Activated naive CD8-positive, alpha-beta T cell treated with anti-CD3 and anti-CD28 coated beads, Interleukin-2, amount 10 ng/mL, durations not matched to agents 7 days and 5 days (primary cell): ENCODE measurements at places on chromosomes 2 and 18. TPM values are rescaled to one million over a fixed set of nuclear protein-coding genes. Genes with fewer than 3 reads are reported as not detected.
A peak's percentile ranks its signal among the peaks of the same experiment; 100 is the strongest.

DNA sequence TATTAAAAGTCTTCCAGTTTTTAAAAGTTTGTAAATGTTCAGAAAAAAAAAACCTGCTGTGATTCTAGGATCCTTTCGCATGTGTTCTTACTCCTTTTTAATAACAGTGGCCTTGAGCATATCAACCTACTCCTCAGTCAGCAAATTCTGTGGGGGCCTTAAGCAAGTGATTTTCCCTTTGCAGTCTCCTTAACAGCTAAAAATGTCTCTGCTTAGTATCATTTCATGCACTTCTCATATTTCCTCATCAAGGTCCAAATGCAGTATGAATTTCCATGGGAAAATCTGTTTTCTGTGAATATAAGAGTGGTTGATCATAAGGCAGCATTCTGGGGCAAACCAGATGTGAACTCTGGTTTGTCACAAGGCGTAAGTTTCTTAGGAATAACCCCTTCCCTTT, 2175.1 kb upstream of the PIK3C3 start:
- no peak for DNase-seq
- no peak overlapping the region for H3K27ac ChIP-seq
- H3K36me3 ChIP-seq: no peaks in the 10 kb centered on the region
- no peak overlapping the region for H3K4me3 ChIP-seq
- H3K27me3 ChIP-seq: no peaks in the 10 kb centered on the region
- H3K4me1 ChIP-seq: no peaks in the 10 kb centered on the region

DNA sequence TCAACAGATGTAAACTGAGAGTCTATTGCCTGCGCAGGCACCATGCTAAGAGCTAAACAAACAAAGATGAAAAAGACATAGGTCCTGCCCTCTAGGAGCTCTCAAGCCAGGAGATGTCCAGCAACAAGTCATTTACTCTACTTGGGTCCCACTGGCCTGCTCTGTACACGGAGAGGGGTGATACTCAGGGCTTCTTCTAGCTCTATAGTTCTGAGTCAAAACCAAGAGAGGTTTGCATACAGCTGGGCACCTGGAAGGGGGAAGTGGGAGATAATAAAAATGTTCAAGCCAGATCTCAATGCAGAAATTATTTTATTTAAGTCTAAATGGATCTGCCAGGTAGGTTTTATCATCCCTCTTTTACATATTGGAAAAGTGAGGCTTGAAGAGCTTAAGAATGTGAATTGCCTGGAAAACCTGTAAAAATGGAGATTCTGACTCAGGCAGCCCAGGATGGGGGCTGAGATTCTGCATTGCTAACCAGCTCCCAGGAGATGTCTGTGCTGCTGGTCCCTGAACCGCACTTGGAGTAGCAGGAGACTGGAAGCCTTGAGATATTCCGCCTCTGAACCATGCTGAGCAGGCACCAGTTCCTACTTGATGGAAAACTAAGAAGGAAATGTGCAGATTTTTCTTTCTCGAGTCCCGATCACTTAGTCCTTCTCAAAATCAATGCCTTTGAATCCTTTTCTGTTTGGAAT, 201.1 kb downstream of the PRKCE start:
- no peak for DNase-seq
- peaks cover 32% of the 10 kb centered on the region for H3K36me3 ChIP-seq

DNA sequence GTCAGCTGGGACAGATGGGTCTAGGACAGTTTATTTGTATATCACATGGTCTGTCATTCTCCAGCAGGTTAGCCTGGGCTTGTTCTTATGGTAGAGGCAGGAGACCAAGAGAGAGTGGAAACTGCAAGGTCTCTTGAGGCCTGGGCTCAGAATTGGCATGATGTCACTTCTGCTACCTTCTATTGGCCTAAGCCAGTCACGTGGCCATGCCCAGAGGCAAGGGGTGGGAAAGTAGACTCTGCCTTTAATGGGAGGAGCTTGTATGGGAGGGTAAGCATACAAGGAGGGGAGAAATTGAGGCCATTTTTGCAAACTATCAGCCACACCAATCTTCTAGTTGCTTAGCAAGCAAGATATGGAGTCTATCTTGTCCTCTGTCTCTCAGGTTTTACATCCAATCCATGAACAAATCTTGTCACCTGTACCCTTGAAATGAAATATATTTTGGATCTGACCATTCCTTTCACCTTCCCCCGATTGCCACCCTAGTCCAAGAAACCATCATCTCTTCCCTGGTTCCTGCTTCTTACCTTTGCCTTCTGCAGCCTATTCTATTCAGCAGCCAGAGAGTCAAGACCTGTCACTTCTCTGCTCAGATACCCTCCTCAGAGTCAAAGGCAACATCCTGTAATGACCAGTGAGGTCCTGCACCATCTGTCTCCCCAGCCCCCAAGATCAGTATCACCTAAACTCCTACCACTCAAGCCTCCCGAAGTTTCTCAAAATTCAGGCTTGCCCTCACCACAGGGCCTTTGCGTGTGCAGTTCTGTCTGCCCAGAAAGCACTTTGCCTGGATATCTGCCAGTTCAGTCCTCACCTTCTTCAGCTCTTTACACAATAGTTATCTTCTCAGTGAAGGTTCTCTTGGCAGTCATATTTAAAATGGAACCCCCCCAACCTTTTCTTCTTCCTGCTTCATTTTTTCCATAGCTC, 240.0 kb downstream of the LOXHD1 start:
- H3K4me1 ChIP-seq: peaks cover 7% of the 10 kb centered on the region
- H3K27ac ChIP-seq: no peak overlapping the region
- DNase-seq: no peak
- H3K36me3 ChIP-seq: no peaks in the 10 kb centered on the region

DNA sequence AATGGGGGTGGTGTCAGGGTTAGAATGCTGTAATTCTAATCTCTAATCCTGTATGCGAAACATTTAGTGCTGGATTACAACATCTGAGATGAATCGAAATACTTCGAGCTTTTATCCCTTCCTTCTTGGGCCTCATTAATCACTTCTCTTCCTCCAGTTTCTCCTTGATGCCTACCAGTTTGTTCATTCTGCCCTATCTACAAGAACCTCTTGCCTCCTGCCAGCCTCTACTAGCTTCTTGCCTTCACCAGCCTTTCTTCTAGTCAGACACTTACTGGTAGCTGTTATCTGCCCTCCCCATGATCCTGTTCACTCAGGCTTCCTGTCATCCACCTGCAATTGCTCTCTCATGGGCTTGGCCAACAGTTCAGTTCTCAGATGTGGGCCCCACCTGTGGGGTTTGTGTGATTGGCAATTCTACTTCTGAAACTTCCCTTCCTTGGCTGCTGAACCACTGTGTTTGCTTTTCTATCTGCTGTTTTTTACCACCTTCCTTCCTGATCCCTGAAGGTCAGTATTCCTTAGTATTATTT, 15.4 kb upstream of the FARP2 start:
- peak overlapping the region; percentile 62 for H3K27ac ChIP-seq
- no peaks in the 10 kb centered on the region for H3K27me3 ChIP-seq
- no peak for DNase-seq
- H3K4me3 ChIP-seq: peak overlapping the region; percentile 19

DNA sequence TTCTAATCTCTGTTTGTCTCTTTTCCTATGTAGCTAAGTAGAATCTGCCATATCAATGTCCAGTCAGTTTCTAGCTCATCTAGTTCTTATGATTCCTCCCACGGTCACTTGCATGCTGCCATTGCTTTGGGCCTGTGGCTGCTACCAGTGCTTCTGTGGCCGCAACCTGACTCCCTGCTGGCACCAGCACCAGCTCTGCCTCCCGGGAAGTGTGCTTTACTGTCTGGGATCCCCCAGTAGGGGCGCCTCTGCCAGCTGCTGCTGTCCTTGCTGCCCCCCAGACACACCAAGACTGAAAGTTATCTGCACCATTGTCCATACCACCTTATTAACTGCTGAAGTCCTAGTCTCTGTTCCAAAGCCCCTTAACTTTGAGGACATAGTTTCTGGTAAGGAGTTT, 56.3 kb downstream of the RAPGEF4 start:
- H3K36me3 ChIP-seq: no peaks in the 10 kb centered on the region
- DNase-seq: no peak
- no peaks in the 10 kb centered on the region for H3K27me3 ChIP-seq
- no peak overlapping the region for H3K27ac ChIP-seq

- peaks cover 7% of the 10 kb centered on the region for H3K27me3 ChIP-seq
- H3K4me1 ChIP-seq: peaks cover 2% of the 10 kb centered on the region
- no peak for DNase-seq
- no peaks in the 10 kb centered on the region for H3K36me3 ChIP-seq
- no peak overlapping the region for H3K27ac ChIP-seq
These were observed 155.2 kb downstream of the FBXO15 start for GRCh38 chr18:73992242-73993022.

- H3K27ac ChIP-seq: no peak overlapping the region
- H3K36me3 ChIP-seq: no peaks in the 10 kb centered on the region
- peaks cover 13% of the 10 kb centered on the region for H3K4me1 ChIP-seq
- H3K27me3 ChIP-seq: peaks cover 20% of the 10 kb centered on the region
These were observed 38.3 kb upstream of the IL1R1 start for GRCh38 chr2:102103992-102104871.

- no peak for DNase-seq
- no peak overlapping the region for H3K4me3 ChIP-seq
- no peak overlapping the region for H3K27ac ChIP-seq
- H3K36me3 ChIP-seq: peaks cover 2% of the 10 kb centered on the region
These were observed 90.5 kb downstream of the ASB1 start for GRCh38 chr2:238517209-238517608.

DNA sequence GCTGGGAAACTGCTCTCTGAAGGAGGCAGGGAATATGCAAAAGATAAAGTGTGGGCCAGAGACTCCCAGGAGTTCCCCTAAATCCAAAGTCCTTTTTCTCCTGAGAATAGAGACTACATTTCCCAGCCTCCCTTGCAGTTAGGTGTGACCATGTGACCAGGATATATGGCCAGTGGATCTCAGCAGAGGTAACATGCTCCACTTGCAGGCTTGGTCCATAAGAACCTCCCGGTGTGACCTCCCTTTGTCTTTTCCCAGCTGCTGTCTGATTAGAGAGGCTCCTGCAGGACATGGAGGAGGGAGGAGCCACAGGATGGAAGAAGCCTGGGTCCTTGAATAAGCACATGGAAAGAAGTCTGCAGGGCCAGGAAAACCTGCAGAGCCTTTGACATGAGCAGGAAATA, 76.2 kb downstream of the TGFA start:
- H3K36me3 ChIP-seq: peaks cover 7% of the 10 kb centered on the region
- H3K27ac ChIP-seq: no peak overlapping the region
- no peak for DNase-seq
- no peaks in the 10 kb centered on the region for H3K27me3 ChIP-seq
- peaks cover 21% of the 10 kb centered on the region for H3K4me1 ChIP-seq
- H3K4me3 ChIP-seq: no peak overlapping the region

- peaks cover 2% of the 10 kb centered on the region for H3K4me1 ChIP-seq
- no peak for DNase-seq
- no peak overlapping the region for H3K4me3 ChIP-seq
- H3K27me3 ChIP-seq: peaks cover 3% of the 10 kb centered on the region
- no peak overlapping the region for H3K27ac ChIP-seq
- no peaks in the 10 kb centered on the region for H3K36me3 ChIP-seq
These were observed 140.3 kb upstream of the RAB12 start for GRCh38 chr18:8468921-8469335.

WDSUB1 gene
- total RNA-seq: 5.6 TPM

TMEM200C gene
- not detected for total RNA-seq

UGT1A8 gene
- total RNA-seq: not detected

ANKRD30BL gene
- total RNA-seq: not detected

CAVIN2 gene
- total RNA-seq: not detected

PTPRN gene
- total RNA-seq: not detected

HNRNPLL gene
- total RNA-seq: 50.5 TPM

CD8B gene
- total RNA-seq: 483 TPM

CNDP1 gene
- not detected for total RNA-seq

PROC gene
- total RNA-seq: not detected

TEX44 gene
- not detected for total RNA-seq
